ENCODE measurements at places on chromosomes 11 and 22.

DNA sequence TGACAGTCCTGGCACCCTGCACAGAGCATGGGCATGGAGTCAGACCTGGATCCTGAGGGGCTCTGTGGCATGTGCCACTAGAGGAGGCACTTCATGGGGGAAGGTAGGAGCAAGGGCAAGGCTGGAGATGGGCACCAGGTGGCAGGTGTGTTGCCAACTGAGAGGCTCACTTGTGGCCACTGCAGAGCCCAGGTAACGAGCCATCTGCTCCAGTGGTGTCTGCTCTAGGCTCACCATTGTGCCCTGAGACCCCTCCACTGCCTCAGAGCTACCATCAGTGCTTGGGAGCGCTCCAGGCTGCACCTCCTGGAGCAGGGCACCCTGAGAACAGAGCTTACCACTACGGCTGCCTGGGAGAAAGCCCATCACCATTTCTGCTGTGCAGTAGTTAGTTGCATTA is 1.3 kb upstream of the ZDHHC8 start:
- no peak for DNase-seq

DNA sequence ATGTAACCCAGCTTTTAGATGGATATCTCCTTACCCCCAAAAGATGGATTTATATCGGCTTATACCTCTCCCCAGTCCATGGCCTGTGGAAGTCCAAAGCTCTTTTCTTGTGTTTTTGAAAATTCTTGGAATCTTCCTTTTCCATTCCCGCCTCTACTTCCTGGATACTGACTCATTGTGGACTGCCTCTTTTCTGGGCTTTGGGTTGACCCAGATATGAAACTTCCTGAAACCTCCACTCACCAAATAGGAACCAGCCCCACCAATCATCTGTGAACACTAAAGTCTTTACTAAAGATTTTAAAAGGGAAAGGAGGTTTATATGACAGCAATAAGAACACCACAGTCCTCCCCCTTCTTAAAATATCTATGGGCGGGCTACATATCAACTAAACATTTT is 163.4 kb upstream of the SYN3 start:
- DNase-seq = no peak

DNA sequence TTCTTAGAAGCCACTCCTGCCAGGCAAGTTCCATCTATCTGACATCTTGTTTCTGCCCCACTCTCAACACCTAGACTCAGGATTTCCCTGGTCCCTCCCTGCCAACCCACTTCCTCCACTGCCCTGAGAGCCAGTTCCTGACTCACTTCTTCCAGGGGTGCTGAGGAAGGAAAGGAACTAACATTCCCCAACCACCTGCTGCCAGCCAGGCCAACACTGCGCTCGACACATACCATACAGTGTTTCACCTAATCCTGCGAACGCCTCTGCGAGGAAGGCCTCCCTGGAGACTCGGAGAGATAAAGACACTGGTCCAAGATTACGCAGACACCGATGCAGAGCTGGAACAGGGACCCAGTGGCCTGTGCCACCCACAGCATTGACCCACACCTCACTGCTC is 40.2 kb downstream of the MICAL3 start:
- no peak for DNase-seq

GRCh38 chr11:3135481-3136440 is 29.3 kb downstream of the OSBPL5 start:
- no peak for DNase-seq

GRCh38 chr11:128469220-128469619 is 118.1 kb downstream of the ETS1 start:
- DNase-seq = no peak

- DNase-seq = no peak
Measured at GRCh38 chr11:67265633-67266448, 432 bp upstream of the GRK2 start.

- no peak for DNase-seq
Measured at GRCh38 chr11:17428261-17428660, 39.8 kb upstream of the KCNJ11 start.

GRCh38 chr11:75265851-75266531 is 25.4 kb downstream of the TPBGL start:
- no peak for DNase-seq

DNA sequence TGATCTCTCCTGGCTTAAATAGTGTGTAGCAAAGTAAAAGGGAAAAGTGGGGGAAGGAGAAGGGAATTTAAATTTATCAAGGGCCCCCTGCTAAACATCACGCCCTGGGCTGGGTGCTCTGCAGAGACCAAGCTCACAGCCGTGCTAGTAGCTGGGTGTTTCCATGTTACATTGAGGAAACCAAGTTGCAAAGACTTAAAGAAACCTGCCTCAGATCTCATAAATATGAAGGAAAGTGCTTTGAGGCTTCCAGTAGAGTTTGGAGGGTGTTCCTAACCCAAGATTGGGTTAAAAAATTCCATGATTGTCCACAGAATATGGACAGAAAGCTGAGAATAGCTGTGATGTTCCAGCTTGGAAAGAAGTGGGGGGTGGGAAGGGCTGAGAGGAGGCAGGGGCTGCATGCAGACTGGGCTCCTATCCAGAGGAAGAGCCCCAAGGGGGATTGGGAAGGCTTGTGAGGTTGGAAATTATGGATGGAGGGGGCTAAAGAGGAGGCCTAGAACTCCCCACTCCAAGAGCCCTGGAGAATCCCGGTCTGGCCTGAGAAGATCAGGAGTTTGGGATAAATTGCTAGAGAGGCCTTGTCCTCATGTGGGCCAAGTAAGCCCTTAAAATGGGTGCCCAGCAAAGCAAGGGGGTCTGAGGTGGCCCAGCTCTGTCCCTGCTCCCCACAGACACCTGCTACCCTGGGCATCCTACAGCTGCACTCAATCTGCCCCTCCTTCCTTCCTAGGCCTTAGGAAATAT is 25.0 kb upstream of the OAF start:
- no peak for DNase-seq

GRCh38 chr22:50222508-50222907 is 21.7 kb downstream of the SELENOO start:
- no peak for DNase-seq

DNA sequence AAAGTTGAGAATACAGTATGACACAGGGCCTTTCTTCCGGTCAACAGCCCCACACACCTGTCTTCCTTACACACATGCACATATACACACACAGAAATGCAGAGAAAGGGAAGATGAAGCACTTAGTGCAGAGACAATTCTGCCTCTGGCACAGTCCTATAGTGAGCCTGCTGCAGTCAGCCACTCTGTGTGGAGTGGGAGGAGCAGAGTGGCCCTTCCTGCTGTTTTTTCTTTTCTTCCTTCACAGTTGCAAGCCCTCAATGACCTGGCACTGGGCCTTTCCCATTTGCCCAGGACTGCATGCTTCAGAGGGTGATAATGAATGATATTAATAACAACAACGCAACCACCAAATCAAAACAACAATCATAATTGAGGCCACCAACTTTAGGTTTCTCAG is 527.0 kb upstream of the B3GAT1 start:
- no peak for DNase-seq

DNA sequence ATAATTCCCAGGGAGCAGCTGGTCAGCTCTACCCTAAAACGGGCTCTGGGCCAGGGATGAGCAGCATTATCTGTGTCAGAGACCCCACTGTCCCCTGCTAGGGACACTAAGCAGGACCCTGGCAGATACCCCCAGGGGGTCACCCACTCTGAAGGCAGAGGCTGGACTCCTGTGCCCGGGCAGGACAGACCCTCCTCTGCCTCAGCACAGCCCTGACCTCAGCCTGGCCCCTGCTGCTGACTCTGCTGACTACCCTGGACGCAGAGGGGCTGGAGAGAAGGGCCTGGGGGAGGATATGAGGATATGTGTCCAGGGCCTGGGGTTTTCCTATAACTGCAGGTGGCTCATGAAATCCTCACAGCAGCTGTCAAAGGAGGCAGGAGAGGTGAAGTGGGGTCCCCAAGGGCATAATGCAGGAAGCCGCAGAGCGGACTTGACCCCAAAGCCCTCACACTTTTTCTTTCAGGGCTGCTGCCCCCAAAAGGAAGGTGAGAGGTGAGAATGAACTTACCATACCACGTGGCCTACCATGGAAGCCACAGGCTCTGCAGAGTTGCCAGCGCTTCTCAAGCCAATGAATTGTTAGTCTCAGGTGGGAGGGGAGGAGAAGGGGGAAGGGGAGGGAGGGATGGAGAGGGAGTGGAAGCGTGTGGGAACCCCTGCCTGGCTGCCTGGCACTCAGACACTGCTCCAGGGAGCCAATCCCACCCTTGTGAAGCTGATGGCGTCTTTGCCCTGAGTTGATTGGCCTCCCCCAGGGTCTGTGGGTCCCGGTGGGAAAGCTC is 76.7 kb upstream of the WNT11 start:
- DNase-seq = no peak

GRCh38 chr22:23485490-23485889 is 94.6 kb downstream of the IGLL1 start:
- no peak for DNase-seq

GRCh38 chr11:70048279-70049024 is 29.7 kb upstream of the ANO1 start:
- peak; percentile 82 for DNase-seq

Data from LNCaP clone FGC (cell line).